ENCODE measurements at places on chromosomes 5 and 9. TPM values are rescaled to one million over a fixed set of nuclear protein-coding genes. Genes with fewer than 3 reads are reported as not detected.

- DNase-seq: no peak
Observed at GRCh38 chr9:130738281-130738680, 44.7 kb downstream of the EXOSC2 start.

DNA sequence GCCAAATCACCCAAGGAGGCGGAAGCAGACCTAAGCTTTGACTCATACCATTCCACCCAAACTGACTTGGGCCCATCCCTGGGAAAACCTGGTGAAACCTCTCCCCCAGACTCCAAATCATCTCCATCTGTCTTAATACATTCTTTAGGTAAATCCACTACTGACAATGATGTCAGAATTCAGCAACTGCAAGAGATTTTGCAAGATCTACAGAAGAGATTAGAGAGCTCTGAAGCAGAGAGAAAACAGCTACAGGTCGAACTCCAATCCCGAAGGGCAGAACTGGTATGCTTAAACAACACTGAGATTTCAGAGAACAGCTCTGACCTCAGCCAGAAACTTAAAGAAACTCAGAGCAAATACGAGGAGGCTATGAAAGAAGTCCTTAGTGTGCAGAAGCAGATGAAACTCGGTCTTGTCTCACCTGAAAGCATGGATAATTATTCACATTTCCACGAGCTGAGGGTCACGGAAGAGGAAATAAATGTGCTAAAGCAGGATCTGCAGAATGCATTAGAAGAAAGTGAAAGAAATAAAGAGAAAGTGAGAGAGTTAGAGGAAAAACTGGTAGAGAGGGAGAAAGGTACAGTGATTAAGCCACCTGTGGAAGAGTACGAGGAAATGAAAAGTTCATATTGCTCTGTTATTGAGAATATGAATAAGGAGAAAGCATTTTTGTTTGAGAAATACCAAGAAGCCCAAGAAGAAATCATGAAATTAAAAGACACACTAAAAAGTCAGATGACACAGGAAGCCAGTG is 15.8 kb upstream of the TTC23L start:
- DNase-seq: no peak

- DNase-seq: no peak
Observed at GRCh38 chr9:125554726-125555125, 152.3 kb downstream of the MAPKAP1 start.

DNA sequence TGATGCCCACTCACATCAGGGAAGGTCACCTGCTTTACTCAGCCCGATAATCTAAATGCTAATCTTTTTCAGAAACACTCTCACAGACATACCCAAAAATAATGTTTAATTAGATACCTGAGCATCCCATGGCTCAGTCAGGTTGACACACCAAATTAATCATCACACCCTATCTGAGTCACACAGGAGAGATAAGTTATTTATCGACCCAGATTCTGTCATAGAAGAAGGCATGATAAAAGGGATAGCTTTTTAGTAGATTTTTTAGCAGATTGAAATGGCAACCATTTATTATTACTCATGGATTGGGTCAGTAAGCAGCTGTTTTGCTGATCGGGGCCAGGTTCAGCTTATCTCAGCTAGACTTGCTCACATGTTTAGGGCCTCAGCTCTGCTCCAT is 97.8 kb upstream of the TYRP1 start:
- DNase-seq: no peak

The CCDC180 gene
- 2.9 TPM for total RNA-seq

The PPP2CA gene
- 101 TPM for total RNA-seq

The ALDOB gene
- total RNA-seq: not detected

The ANKRD18B gene
- not detected for total RNA-seq
